NCI-H1092 (cell line): ENCODE measurements at places on chromosomes 12 and 14.

DNA sequence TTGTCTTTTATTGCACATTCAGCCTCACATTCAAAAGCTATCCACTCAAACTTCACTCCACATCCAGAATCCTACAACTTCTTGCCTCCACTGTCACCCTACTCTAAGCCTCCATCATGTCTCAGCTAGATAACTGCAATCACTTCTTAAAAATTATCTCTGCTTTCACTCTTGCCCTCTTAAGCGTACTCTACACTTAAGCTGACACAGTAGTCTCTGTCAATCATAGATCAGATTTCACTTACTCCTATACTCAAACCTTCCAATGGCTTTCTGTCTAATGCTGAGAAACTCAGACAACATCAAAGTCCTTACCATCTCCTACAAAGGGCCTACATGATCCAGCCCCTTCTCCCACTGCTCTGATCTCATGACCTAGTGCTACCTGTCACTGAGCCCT, 304.1 kb downstream of the ITPR2 start:
- no peak for DNase-seq

DNA sequence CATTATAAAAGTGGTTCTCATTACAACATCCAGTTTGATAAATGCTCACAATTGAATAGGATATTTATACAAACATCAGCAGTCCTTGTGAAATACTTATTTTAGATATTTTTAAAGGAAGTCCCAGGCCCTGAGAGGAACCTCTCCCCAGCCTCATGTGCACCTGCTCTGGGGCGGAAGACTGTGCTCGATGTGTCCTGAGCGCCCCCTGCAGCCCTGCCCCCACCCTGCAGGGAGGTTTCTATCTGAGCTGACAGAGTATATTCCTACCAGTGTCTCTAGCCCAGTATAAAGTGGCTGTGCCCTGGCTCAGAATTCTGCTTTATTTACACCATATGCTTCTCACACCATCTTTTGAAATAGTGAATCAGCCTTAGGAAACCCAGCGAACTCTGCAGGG, 1349.1 kb downstream of the TMEM121 start:
- no peak for DNase-seq

GRCh38 chr12:1634590-1635191, 5.7 kb downstream of the WNT5B start:
- peak; percentile 68 for DNase-seq

- no peak for DNase-seq
These were observed 527.7 kb downstream of the FUT8 start for GRCh38 chr14:65940056-65940735.

DNA sequence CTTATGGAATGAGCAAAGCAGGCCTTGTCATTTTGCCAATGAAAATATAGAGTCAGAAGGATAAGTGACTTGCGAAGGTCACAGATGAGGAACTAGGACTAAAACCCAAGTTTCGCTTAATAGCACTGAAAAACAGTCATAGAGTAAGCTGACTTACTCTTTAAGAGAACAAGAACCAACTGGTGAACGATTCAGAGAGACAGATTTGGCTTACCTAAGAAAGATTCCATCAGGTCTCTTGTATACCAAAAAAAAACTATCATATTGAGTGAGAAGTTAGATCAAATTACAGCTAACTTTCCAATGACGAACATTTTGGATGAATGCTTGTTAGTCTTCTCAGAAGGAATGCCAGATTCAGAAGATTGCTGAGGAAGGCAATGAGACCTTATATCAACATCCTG, 74.2 kb downstream of the ZFC3H1 start:
- no peak for DNase-seq

GRCh38 chr14:60249321-60250256, 568 bp downstream of the PPM1A start:
- peak; percentile 76 for DNase-seq

- DNase-seq, result no peak
These were observed 46.2 kb downstream of the GALNT9 start for GRCh38 chr12:132282950-132283771.

DNA sequence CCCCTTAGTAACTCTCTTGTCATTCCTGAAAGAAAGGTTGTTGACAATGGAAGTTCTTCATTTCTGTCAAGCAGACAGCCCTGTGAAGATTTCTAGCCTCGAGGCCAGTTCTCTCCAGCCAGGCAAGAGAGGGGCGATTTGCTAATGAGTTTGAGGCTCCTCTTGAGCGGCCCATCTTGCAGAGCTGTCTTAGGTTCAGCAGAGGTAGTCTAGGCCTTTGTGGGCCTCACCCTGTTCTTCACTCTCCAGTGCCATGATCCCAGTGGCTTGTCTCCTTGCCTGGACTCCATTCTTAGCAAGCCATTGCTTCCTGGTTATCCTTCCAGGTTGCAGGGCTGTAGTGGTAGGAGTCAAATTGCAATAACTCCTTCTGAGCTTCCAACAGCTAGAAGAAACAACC, 9.7 kb downstream of the TPH2 start:
- no peak for DNase-seq

GRCh38 chr12:126930234-126930633, 1336.7 kb upstream of the TMEM132C start:
- DNase-seq, result no peak

- no peak for DNase-seq
These were observed 39.0 kb downstream of the LGMN start for GRCh38 chr14:92709340-92710000.

DNA sequence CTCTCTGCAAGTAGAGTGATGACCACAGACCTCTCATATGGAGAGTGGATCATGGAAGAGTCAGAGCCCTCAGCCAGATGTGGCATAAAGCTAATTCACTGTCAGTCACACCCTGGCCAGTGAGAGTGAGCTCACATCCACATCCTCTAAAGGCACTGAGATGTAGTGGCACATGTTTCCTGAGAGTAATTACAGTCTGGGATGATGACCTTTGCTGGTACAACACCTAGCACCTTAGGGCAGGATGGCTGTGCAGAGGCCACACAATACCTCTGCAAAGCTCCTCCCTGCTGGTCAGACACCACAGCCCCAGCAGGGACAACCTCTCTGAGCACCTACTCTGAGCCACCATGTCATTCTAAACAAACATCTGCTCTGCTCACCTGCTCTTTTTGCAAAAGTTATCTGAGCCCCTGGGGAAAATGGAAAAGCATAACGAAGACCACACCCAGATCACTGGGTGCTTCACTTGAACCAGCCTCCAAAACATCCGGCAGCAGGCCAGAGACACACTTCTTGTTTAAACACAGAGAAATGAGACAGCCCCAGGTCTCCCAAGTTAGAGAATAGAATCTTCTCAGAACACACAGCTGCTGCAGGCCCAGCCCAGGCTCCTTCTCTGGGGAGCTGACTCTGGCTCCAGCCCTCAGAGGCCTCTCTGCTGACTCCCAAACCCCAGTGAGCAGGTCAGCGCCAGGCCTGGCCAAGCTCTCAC, 30.3 kb downstream of the PITPNM2 start:
- no peak for DNase-seq

- DNase-seq, result peak; percentile 78
These were observed 141.3 kb downstream of the TSPAN9 start for GRCh38 chr12:3218228-3219171.

DNA sequence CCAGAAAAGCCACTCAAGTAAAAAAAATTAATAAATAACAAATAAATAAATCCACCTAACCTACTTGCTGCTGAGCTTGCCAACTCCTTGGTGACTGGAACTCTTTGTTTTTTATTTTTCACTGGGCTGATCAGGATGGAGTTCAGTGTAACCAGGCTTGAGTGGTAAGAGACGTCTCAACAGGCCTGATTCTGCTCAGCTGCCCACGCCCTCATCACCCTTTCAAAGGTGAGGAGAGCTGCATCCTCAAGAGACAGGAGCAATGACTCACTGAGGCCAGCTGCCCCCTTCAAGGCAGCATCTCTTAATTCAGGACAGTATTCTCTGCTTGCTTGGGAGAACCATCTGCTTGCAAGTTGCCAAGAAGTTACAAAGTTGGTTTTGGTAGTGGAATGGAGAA, 111.9 kb upstream of the CPM start:
- DNase-seq, result no peak

- no peak for DNase-seq
These were observed 150.9 kb upstream of the PLEKHG7 start for GRCh38 chr12:92551853-92552397.

DNA sequence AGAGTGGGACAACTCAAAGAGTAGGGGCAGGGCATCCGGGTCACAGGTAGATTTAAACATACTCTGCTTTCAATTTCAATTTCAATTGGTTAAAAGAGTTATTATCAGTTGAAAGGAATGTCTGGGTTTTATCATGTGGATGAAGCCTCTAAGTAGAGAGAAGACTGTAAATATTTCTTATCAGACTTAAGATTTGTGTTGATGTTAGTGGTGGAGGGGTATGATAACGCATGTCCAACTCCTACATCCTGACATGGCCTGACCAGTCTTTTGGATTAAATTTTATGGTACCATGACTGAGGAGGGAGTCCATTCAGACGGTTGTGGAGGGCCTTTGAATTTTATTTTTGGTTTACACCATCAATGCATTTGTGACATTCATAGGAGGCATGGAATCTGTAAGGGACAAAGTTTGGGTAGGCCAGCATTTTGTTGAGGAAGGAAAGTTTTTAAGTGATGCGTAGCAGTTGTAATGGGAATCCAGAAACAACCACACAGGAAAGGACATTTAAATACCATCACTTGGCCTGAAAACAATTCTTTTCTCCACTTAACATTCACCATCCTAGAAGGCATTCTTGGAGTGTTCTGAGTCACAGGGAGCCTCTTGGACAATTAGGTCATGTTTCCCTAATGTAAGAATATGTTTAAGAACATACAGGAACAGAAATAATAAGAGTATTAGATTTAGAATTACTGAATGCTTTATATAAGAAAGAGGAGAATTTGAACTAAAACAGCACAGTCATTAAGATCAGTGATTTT, 371.9 kb downstream of the ATP23 start:
- DNase-seq, result no peak

DNA sequence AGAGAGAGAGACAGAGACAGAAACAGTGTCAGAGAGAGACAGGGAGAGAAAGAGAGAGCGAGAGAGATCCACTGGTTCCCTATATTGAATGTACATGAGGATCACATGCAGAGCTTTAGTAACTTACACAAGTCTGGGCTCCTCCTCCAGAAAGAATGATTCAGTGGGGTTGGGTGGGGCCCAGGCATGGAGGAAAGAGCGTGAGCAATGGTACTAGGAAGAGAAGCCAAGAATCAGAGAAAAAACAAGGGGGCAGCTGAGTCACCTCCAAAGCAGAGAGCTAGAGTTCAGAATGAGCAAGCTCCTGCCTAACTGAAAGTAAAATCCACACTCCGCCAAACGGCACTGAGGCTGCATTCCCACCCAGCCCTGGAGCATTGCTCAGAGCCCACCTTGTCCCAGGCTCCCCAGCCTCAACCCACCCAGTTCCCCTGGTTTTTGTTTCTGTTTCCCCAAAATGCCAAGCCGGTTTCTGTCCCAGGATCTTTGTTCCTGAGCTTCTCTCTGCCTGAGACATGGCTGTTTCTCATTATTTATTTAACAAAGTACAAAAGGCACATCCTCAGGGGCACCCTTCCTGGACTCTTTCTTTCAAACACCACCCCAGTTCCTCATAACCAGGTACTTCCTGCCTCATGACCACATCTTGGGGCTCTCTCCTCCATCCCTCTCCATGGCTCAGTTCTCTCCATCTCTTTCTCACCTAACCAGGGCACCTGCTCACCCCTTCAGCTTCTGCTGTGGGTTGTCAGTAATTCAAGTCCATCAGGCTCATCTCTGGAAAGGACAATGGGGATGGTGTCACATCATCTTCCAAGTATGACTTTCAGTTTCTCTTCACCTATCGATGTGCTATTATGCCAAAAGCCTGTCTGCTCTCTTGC, 670.3 kb upstream of the TBX3 start:
- no peak for DNase-seq

GRCh38 chr12:81015510-81015909, 62.4 kb upstream of the ACSS3 start:
- DNase-seq, result no peak

DNA sequence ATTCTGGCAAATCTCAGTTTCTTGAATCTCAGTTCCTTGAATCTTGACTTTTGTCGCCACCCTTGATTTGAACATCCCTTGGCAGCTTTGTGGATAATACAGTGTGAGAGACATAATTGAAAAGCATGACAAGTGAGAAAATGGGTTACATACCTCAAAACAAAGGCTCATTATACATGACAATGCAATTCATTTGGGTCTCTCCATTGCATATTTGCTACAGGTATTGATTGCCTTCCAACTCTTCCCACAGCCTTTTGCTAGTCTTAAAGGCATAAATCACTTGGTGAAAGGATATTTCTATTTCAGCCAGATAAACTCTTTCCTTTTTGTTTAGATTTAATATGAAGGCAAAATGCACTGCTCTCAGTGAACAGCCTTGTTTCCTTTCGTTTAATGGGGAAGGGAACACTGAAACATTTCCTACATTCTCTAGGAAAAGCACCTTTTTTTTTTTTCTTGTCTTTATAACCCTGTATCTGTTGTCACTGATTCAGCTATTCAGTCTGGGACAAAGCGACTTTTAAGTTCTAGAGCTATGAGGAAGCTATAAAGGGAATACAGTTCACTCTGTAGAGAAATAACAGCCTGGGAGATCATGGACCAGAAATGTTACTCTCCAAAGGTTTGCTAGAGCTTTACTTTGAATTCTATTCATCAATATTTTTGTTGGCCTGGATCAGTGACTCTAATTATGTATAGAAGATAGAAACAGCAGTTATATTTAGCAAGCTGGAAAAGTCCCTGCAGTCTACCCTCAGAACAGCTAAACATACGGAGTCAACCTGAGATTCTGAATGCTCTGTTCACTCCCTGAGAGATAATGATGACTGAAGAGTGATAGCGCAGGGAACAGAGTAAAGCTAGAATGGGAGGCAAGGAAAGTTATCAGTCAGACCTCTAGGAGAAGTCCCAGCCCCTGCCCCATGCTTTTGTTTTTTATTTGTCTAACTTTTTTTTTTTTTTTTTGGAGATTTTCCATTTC, 311.4 kb downstream of the RGS6 start:
- no peak for DNase-seq

- no peak for DNase-seq
These were observed 12.2 kb upstream of the COL2A1 start for GRCh38 chr12:48016373-48017020.

DNA sequence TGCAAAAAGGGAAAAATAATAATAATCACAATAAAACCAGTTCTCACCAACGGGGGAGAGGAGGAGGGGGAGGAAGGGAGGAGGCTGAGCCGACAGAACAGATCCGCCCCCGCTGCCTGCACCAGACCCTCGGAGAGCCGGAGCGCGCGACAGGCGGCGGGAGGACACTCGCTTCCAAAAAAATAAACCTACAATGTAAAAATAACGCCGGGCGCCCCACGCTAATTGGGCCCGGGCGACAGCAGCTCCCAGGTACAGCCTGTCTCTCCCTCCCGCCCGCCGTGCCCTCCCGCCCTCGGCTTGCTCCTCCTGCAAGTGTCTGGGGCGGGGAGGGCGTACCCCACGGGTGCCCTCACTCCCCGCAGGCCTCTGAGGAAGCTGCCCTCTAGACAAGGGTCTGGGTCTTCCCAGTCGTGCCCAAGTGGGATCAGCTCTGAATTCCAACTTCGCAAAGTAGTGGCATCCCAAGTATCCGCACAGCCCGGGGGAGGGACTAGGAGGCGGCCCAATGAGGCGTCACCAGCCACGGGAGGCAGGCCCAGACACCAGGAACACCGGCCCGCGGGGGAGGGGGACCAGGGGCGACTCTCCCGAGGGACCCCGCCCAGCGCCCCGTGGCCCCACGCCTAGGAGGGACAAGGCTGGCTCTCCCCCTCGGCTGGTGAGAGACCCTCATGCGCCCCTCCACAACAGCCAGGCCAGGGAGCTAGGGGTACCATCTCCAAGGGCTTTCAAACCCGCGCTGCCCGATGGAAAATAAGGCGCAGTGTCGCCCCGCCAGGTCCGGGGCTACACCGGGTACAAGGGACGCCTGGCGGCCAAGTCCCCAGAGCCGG, 1.0 kb downstream of the NCOR2 start:
- no peak for DNase-seq

- DNase-seq, result no peak
These were observed 276.0 kb downstream of the ADGRD1 start for GRCh38 chr12:131229426-131230339.
